ENCODE measurements at places on chromosomes 6 and 20.

- H3K4me1 ChIP-seq = no peaks in the 10 kb centered on the region
- no peak for DNase-seq
- H3K27me3 ChIP-seq = no peaks in the 10 kb centered on the region
- no peak overlapping the region for H3K27ac ChIP-seq
- no peaks in the 10 kb centered on the region for H3K36me3 ChIP-seq
- no peak overlapping the region for H3K4me3 ChIP-seq
These were observed 184.3 kb upstream of the SYNCRIP start for GRCh38 chr6:85826997-85827396.

- peak overlapping the region; percentile 88 for H3K4me3 ChIP-seq
- no peak for DNase-seq
- H3K36me3 ChIP-seq = peaks cover 2% of the 10 kb centered on the region
- H3K4me1 ChIP-seq = peaks cover 43% of the 10 kb centered on the region
- peak overlapping the region; percentile 87 for H3K27ac ChIP-seq
These were observed 634 bp upstream of the BTBD9 start for GRCh38 chr6:38640216-38640909.

- H3K27me3 ChIP-seq = no peaks in the 10 kb centered on the region
- DNase-seq = no peak
- H3K4me1 ChIP-seq = no peaks in the 10 kb centered on the region
These were observed 223.4 kb upstream of the FOXQ1 start for GRCh38 chr6:1088492-1089001.

GRCh38 chr6:137136065-137136464 is 37.4 kb downstream of the IL22RA2 start:
- peaks cover 22% of the 10 kb centered on the region for H3K27me3 ChIP-seq
- peaks cover 8% of the 10 kb centered on the region for H3K36me3 ChIP-seq
- H3K4me1 ChIP-seq = no peaks in the 10 kb centered on the region

- peaks cover 12% of the 10 kb centered on the region for H3K36me3 ChIP-seq
- H3K4me1 ChIP-seq = no peaks in the 10 kb centered on the region
- no peak for DNase-seq
- H3K4me3 ChIP-seq = no peak overlapping the region
These were observed 34.2 kb upstream of the DDR1 start for GRCh38 chr6:30849903-30850651.

- no peaks in the 10 kb centered on the region for H3K27me3 ChIP-seq
- H3K4me1 ChIP-seq = peaks cover 93% of the 10 kb centered on the region
- peaks cover 93% of the 10 kb centered on the region for H3K36me3 ChIP-seq
- H3K27ac ChIP-seq = peak overlapping the region; percentile 36
These were observed 70.0 kb upstream of the SUPT3H start for GRCh38 chr6:45447716-45448115.

DNA sequence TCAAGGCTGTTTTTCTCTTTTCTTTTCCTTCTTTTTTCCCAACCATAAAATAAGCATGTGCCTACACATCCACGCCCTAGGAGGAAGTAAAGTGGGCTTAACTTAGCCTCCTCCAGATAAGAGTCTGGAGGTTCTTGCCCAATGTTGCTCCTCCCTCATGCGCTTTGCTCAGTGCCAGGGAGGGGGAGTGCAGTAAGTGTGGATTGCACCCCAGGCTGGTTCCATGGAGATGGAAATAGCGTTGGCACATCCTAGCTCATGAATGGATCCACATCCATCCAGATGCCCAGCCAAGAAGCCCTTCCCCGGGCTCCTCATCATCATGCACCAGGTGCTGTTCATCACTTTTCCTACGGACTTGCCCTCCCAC is 58.2 kb downstream of the NEDD9 start:
- no peak overlapping the region for H3K27ac ChIP-seq
- no peaks in the 10 kb centered on the region for H3K36me3 ChIP-seq
- no peak overlapping the region for H3K4me3 ChIP-seq
- no peaks in the 10 kb centered on the region for H3K27me3 ChIP-seq

DNA sequence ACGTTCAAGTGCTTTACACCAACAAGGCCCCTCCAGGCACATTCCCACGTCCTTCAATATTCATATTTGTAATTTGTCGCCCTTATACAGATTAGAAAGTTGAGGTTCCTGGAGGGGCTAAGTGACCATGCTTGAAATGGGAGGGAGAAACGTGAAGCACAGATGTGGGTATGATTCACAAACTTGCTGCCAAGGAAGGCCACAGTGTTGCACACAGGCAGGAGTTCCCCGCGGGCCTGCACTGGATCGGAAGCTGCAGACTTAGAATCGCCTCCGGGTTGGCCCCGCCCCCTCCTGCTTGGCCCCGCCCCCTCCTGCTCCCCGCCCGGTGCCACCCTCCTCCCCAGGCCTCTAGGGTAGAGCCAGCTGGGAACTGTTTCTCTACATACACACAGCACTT is 58.2 kb upstream of the QKI start:
- H3K27me3 ChIP-seq = no peaks in the 10 kb centered on the region
- no peak overlapping the region for H3K4me3 ChIP-seq
- no peaks in the 10 kb centered on the region for H3K4me1 ChIP-seq
- H3K36me3 ChIP-seq = no peaks in the 10 kb centered on the region
- no peak for DNase-seq
- no peak overlapping the region for H3K27ac ChIP-seq

- H3K27me3 ChIP-seq = peaks cover 6% of the 10 kb centered on the region
- no peaks in the 10 kb centered on the region for H3K36me3 ChIP-seq
- no peak overlapping the region for H3K4me3 ChIP-seq
These were observed 1.3 kb upstream of the CTCFL start for GRCh38 chr20:57526087-57526884.

GRCh38 chr20:46050444-46050843 is 21.4 kb downstream of the SLC12A5 start:
- peaks cover 17% of the 10 kb centered on the region for H3K27me3 ChIP-seq
- no peaks in the 10 kb centered on the region for H3K36me3 ChIP-seq
- no peak for DNase-seq
- H3K27ac ChIP-seq = no peak overlapping the region
- no peak overlapping the region for H3K4me3 ChIP-seq

DNA sequence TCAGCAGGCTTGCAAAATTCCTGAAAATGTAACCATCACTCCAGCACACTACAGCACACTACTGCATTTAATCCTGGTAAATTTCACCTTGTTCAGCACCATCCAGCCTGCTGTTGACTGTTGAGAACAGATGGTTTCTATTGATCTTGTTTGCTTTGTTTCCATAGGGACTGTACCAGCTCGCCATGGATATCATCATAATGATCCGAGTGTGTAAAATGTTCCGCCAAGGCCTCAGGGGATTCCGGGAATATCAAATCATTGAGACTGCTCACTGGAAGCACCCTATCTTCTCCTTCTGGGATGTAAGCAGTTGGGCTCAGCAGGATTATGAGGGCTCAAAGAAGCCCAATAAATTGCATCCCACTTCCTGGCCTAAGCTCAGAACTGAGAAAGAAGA is 4.1 kb downstream of the CNBD2 start:
- H3K4me3 ChIP-seq = no peak overlapping the region
- H3K4me1 ChIP-seq = no peaks in the 10 kb centered on the region
- H3K27ac ChIP-seq = no peak overlapping the region
- H3K36me3 ChIP-seq = no peaks in the 10 kb centered on the region
- peaks cover 4% of the 10 kb centered on the region for H3K27me3 ChIP-seq
- no peak for DNase-seq

- H3K36me3 ChIP-seq = no peaks in the 10 kb centered on the region
- H3K4me3 ChIP-seq = no peak overlapping the region
- no peaks in the 10 kb centered on the region for H3K4me1 ChIP-seq
These were observed 137.6 kb downstream of the AIG1 start for GRCh38 chr6:143198312-143198711.

- no peaks in the 10 kb centered on the region for H3K27me3 ChIP-seq
- no peaks in the 10 kb centered on the region for H3K36me3 ChIP-seq
- H3K4me1 ChIP-seq = no peaks in the 10 kb centered on the region
- no peak overlapping the region for H3K4me3 ChIP-seq
These were observed 66.8 kb downstream of the ZFP64 start for GRCh38 chr20:52124821-52125220.

GRCh38 chr6:27096834-27097511 is 150.5 kb upstream of the PRSS16 start:
- peaks cover 18% of the 10 kb centered on the region for H3K4me1 ChIP-seq
- DNase-seq = peak; percentile 41
- peaks cover 10% of the 10 kb centered on the region for H3K36me3 ChIP-seq
- no peak overlapping the region for H3K27ac ChIP-seq
- H3K4me3 ChIP-seq = peak overlapping the region; percentile 74
- H3K27me3 ChIP-seq = peaks cover 49% of the 10 kb centered on the region

Measured in activated CD4-positive, alpha-beta memory T cell treated with anti-CD3 and anti-CD28 coated beads, Interleukin-2, amount 10 ng/mL, durations not matched to agents 7 days and 5 days (primary cell).